ENCODE measurements at places on chromosomes 16 and 17.

DNA sequence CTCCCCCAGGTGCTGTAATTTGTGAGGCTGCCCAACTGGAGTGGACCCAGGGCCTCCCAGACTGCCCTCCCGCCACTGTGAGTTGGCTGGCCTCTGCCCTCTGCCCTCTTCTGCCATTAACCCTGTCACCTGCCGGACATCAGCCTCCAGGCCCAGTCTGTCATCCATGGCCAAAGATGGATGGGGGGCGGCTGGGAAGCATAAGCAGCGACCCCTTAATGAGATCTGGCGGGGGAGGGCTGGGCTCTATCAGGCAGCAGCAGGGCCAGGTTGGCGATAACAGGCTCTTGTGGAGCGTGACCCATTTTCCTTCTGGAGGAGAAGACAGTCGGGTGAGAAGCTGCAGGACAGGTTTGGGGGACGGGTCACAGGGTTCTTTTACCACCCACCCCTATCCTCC is 25.3 kb downstream of the CDK5RAP3 start:
- DNase-seq: no peak

- no peak for DNase-seq
Observed at GRCh38 chr17:50148226-50149090, 2.0 kb downstream of the PPP1R9B start.

DNA sequence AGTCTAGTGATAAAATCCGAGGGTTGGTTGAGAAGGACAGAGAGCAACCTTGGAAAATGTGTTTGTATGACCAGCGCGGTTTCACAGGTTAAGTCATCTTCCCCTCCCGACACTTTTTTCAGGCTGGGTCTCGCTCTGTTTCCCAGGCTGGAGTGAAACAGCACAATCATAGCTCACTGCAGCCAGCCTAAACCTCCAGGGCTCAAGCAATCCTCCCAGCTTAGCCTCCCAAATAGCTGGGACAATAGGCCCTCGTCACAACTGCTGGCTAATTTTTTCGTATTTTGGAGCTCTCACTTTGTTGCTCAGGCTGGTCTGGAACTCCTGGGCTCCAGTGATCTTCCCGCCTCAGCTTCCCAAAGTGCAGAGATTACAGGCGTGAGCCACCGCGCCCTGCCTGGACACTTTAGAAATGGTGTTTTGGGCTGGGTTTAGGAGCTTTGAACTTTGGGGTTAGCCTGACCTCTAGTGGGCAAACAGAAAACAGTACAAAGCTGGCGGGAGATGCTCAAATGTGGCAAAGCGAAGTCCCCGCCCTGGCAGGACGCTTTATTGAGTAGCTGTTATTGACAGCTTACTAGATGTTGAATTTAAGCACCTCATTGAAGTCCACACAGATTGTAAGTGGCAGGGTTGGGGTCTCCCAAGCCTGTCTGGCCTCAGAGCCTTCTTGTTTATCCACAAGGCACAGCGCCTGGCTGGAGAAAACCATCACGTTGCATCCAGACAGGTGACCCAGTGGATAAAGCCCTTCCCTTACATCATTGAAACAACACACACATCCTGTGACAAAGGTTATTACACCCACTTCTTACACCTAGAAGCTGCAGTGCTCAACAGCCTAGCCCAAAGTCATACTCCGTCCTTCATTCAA is 34.7 kb upstream of the RBBP6 start:
- peak; percentile 54 for DNase-seq

DNA sequence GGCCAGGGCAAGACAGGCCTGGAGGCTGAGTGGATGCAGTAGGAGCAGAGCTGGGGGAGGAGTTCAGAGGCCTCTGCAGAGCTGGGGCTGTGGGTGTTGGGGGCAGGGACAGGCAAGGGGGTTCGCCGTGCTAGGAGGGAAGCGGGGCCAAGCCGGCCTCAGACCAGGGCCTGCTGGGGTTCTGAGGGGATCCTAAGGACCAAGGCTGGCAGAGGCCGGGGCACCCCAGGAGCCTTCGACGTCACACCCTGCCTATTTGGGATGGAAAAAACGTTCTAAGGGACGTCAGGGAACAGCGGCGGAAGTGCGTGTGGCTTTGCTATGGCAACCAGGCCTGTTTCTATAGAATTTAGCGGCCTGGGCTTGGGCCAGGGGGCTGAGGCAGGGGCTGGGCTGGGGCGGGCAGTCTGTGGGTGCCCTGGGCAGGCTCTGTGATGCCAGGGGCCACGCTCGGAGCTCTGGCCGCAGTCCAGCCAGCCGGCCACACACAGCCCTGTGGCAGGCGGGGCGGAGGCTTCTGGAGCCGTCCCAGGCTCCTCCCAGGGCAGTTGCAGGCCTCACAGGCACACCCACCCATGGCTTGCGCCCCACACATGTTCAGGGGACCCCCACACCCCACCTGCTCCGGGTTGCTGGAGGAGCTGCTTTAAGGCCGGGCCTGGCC is 3.7 kb downstream of the TRAF7 start:
- DNase-seq: no peak

- no peak for DNase-seq
Observed at GRCh38 chr16:19785512-19786130, 67.5 kb downstream of the IQCK start.

DNA sequence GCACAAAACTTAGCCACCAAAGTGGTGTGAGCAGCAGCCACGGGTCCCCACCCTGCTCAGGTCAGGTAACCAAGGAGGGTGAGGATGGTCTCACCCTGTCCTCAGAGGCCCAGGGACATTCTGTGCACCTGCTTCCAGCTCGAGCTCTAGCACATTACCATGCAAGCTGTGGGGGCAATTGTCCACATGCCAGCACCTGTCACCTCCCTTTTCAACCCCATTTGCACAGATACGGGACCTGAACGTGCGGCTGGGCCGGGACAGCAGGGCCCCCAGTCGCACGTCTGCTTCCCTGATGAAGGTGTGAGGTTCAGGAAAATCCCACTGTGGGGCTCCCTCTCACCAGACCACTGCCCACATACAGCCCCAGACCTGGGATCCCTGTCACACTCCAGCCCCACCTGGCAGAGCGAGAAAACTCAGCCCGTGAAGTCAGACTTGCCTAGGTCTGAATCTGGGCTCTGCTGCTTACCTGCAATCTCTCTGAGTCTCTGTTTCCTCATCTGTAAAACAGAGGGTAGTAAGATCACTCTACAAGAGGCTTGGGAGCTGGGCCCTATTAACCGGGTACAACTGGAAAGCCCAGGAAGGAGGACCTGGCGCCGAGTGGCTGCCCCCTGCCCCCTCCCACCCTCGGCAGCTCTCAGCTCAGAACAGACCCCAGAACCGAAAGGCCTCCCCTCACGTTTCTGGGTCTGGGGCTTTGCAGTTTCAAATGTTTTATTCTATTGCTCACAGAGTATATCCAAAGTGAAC is 7.9 kb downstream of the WFIKKN2 start:
- no peak for DNase-seq

GRCh38 chr17:55668312-55668920 is 54.2 kb downstream of the TMEM100 start:
- no peak for DNase-seq

- DNase-seq: no peak
Observed at GRCh38 chr16:57242650-57243049, 2.4 kb upstream of the ARL2BP start.

- DNase-seq: no peak
Observed at GRCh38 chr16:20073203-20074098, at the start of gene GPR139. GPR139 (minus strand) TSS chr16:20073890; CDS start chr16:20073616, 274 bp downstream.

DNA sequence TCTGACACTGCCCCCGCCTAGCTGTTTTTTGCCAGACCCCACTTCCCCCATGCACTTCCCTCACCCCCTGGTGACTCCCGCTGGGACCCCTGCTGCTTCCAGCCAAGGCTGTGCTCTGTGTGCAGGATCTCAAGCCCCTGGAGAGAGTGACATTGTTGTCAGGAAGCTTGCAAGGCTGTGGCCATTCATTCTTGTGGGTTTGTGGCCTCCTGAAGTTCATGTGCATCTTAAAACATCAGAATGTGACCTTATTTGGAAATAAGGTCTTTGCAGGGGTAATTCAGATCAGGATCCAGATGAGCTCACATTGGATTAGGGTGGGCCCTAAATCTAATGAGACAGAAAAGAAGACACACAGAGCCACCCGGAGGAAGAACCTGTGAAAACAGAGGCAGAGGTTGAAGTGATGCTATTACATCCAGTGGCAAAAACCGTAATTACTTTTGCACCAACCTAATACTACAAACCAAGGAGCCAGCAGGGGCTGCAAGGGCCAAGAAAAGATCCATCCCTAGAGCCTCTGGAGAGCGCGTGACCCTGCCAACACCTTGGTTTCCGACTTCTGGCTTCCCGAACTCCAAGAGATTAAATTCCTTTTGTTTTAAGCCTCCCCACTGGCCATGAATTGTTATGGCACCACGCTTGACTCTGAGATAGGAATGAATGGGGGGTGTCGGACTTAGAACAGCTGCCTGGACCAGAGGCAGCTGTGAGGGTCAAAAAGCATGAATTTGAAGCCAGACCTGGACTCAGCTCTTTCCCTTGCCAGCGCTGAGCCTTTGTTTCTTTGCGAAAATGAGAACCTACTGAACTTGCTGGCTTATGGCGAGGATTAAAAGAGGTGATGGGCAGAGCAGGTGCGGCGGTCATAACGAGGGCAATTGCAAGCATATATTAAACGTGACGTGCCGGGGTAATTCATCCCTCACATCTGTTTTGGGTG is 75.5 kb downstream of the BMERB1 start:
- no peak for DNase-seq

DNA sequence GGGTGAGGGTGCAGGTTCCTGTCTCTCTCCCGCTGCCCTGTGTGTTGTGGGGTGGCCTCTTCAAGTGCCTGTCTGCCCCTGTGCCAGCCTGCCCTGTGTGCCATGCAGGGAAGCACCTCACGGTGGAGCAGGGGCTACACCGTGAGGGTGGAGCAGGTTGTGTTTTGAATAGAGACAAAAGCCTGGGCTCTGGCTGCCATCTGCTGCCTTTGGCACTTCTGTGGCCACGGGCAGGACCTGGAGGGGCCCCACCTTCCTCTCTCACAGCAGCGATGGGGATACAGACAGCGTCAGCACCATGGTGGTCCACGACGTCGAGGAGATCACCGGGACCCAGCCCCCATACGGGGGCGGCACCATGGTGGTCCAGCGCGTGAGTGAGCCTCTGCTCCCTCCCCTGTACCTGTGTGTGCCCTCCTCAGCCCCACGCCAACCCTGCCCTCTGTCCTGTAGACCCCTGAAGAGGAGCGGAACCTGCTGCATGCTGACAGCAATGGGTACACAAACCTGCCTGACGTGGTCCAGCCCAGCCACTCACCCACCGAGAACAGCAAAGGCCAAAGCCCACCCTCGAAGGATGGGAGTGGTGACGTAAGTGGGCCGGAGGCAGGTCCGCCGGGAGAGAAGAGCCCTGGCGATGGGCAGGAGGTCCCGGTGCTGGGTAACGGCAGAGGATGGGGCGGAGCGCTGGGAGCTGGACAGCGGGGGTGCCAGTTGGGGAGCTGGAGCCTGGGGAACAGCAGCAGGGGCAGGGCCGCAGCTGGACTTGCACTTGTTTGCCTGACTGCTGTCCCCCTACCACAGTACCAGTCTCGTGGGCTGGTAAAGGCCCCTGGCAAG is 5.4 kb upstream of the C17orf107 start:
- DNase-seq: no peak

DNA sequence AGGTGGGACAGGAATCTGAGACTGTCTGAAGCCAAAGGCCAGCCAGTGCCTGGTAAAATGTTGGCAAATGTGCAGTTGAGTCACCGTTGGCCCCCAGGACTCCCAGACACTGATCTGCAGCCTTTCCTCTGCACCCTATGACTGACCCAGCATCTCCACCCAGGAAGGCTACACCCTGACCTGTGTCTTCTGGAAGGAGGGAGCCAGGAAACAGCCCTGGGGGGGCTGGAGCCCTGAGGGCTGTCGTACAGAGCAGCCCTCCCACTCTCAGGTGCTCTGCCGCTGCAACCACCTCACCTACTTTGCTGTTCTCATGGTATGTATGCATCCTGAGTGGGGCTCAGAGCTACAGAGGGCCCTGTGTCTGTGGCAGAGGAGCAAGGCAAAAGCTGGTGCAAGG is 24.0 kb downstream of the ADGRG5 start:
- DNase-seq: no peak

- no peak for DNase-seq
Observed at GRCh38 chr16:21710938-21711337, 47.2 kb downstream of the OTOA start.

DNA sequence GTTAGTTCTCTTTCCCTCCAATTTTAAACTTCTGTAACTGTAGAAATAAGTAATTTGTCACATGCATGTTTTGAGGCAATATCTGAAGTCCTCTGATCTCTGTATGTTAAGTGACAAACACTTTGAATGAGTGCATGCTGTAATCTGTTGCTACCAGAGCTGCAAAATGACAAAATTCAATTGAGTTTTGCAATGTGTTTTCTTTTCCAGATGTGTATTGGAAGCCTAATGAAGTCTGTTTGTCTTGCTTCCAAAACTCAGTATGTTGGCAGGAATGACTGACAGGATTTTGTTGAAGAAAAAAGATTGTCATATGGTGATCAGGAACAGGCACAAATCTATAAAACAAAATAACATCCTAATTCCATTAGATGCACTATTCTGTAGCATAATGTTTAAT is 561.6 kb upstream of the CDH8 start:
- DNase-seq: no peak

GRCh38 chr17:55157165-55157564 is 107.6 kb upstream of the HLF start:
- DNase-seq: no peak

- no peak for DNase-seq
Observed at GRCh38 chr16:2196981-2197511, 641 bp upstream of the CASKIN1 start.

GRCh38 chr17:17093764-17094163 is 51.5 kb downstream of the MPRIP start:
- DNase-seq: no peak

DNA sequence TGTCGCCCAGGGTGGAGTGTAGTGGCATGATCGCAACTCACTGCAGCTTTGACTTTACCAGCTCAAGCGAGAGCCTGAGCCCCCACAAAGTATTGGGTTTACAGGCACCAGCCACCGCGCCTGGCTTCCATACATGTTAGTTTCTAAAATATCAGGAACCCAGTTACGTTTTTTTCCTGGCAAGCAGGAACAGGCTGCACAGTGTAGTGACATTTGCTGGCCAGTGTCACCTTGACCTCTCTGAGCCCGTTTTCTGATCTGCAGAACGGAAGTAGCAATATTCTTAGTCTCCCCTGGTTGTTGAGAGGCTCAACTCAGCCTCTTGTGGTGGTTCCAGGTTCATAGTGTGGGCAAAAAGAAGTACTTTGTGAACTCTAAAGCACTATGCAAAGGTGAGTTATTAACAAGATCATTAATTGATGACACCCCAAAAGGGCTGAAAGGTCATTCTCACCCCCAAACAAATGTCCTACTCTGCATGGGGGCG is 15.6 kb downstream of the IGF2BP1 start:
- DNase-seq: no peak

GRCh38 chr17:74960570-74961342 is 11.8 kb downstream of the HID1 start:
- peak; percentile 33 for DNase-seq

- DNase-seq: no peak
Observed at GRCh38 chr16:82108774-82109173, 61.2 kb downstream of the MPHOSPH6 start.

DNA sequence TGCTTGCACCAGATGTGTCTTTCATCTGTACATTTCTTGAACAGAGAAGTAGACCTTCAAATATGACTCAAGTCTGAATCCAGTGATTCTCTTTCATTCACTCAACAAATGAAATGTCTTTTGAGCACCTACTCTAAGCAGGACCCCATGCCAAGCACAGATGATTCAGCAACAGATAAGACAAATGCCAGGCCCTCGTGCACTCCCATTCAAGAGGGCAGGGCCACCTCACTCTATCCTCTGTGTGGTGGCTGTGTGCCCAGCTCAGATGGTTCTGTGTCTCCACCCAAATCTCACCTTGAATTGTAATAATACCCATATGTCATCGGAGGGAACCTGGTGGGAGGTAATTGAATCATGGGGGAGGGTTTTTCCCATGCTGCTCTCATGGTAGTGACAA is 74.1 kb upstream of the NKD1 start:
- no peak for DNase-seq

GRCh38 chr16:89556750-89557689 is 3.5 kb upstream of the RPL13 start:
- peak; percentile 51 for DNase-seq
